DMS79 treated with DMSO at 0.1 percent for 48 hours (cell line): ENCODE measurements at places on chromosomes 13 and 19.
A peak's percentile ranks its signal among the peaks of the same experiment; 100 is the strongest.

DNA sequence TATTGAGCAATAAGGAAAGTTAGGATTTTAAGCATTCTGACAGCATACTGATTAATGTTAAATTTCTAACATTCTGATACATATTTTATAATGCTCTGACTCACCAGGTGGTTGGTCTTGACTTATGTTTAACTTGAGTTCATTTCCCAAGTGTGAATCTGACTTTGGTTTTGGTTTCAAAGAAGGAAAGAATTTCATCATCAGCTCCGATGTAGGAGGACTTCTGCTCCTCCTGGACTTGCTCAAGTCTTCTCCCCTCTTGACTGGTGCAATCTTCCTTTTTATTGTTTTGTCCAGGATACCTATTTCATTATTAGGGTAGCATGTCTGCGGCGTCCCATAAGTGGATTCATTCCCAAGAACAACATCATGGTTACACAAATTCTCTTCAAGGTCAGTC lies 141.3 kb downstream of the RNF17 start:
- DNase-seq, result no peak

- peak; percentile 55 for DNase-seq
Measured at GRCh38 chr13:41774605-41775218, 186.2 kb downstream of the VWA8 start.

DNA sequence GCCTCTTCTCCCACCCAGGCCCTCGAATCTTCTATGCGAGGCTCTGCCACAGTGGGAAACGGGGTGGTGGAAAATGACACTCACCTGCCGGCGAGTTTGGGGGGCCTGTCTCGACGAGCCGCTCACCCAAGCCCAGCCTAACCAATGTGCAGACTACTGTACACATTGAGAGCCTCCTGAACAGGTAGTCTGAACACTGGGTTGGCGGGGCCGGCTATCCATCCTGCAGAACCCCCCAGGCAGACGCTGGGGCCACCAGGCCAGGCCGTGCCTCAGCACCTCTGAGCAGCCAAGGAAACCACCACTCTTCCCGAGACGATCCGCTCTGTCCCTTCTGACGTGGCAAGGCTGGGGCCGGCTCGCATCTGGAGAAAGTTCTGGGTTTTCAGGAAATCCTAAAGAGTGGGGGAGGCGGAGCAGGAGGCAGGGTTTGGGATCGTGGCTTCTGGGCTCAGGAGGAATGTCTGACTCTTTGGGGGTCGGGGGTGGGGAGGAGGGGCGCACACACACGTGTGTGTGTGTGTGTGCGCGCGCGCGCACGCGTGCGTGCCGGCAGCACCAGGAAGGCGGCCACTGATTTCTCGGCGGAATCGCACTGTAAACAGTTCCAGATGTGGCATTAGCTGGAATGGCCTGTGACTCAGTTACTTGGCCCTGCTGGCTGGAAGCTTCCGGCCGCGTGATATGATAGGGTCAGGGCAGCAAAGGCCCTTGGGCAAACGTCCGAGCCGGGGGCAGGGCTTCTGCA lies 18.5 kb downstream of the TMED1 start:
- DNase-seq, result no peak

GRCh38 chr19:13060964-13061927 lies 41.4 kb downstream of the LYL1 start:
- peak; percentile 74 for DNase-seq

GRCh38 chr13:49248622-49249002 lies 887 bp downstream of the CDADC1 start:
- DNase-seq, result no peak

DNA sequence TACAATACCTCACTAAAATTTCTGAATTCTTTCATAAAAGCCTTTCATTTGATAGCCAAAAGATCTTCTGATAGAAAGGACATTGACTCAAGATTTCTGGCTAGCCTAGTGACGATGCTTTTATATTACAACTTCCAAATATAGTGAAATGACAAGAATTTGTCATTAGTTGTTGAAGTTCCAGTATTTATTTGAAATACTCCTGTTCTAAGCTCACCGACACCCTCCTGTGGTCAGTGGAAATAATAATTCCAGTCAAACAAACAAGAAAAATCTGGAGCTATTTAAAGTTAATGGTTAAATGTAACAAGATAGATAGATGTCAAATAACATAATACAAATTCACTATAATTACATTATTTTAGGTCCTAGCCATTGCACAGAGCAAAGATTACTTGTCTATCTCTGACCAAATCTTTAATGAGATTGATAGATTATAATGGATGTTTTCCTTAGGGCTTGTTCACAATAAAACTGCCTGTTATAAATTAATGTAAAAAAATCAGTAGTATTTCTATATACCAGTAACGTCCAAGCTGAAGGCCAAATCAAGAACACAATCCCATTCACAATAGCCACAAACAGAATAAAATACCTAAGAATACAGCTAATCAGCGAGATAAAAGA lies 195.5 kb downstream of the RGCC start:
- DNase-seq, result peak; percentile 10

GRCh38 chr13:113432506-113433270 lies 20.6 kb downstream of the ADPRHL1 start:
- no peak for DNase-seq

GRCh38 chr19:34416021-34416545 lies 11.9 kb downstream of the PDCD2L start:
- DNase-seq, result no peak

- no peak for DNase-seq
Measured at GRCh38 chr19:6249296-6249695, 30.5 kb downstream of the MLLT1 start.

GRCh38 chr19:42292963-42293362 lies 9.0 kb upstream of the PRR19 start:
- no peak for DNase-seq
